ENCODE measurements at places on chromosomes 13 and 19. TPM values are rescaled to one million over a fixed set of nuclear protein-coding genes. Genes with fewer than 3 reads are reported as not detected.

DNA sequence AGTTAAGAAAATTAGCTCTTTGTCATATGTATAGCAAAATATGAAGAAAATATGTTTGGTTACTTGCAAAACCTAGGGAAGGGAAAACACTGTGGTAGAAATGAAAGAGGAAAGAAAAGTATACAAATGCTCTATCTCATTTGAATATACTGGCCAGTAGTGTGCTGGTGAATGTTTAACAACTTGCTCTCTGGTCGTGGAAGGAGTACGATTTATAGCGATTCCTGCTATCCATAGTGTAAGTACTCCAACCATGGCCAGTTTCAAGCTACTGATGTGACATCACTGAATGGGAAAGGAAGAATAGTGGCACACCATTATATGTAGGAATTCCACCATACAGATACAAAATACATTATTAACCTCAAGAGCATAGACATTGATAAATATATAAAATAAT lies 9.3 kb downstream of the BORA start:
- DNase-seq: no peak

KIR3DL2 gene
- not detected for total RNA-seq

GRCh38 chr13:53064731-53065130 lies 36.1 kb downstream of the OLFM4 start:
- DNase-seq: no peak

PLA2G4C gene
- total RNA-seq: 95.1 TPM

DNA sequence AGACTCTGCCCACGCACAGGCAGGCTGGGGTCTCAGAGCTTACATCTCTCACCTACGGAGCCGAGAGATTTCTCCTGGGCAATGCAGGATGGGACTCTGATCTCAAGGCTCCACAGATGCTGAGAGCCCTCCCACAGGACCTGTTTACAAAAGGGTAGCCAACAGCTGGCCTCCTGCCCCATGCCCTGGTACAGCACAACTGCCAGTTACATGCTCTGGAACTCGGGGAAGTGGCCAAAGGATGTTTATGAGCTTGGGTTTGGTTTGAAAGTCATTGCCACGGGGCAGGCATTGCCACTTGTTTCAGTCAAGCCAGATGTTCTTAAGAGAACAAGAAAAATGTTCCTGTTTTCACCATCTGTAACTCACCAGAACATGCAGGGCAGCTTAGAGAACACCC lies 3.5 kb downstream of the DHRS12 start:
- DNase-seq: no peak

- DNase-seq: no peak
These were observed 348.3 kb downstream of the UQCRFS1 start for GRCh38 chr19:28864577-28865042.

GRCh38 chr13:28610996-28611395 lies 47.9 kb upstream of the POMP start:
- DNase-seq: no peak

OR7D2 gene
- total RNA-seq: 0.18 TPM

DNA sequence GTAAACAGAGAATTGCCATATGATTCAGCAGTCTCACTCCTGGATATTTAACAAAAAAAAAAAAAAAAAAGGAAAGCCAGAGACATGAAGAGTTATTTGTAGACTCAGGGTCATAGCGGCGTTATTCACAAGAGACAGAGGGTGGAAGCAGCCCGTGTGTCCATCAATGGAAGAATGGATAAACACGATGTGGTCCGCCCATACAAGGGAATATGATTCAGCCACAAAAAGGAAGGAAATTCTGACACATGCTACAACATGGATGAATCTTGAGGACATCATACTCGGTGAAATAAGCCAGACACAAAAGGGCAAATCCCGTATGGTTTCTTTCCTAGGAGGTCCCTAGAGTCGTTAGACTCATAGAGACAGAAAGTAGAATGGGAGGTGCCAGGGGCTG lies 14.8 kb downstream of the ACSBG2 start:
- no peak for DNase-seq

DNA sequence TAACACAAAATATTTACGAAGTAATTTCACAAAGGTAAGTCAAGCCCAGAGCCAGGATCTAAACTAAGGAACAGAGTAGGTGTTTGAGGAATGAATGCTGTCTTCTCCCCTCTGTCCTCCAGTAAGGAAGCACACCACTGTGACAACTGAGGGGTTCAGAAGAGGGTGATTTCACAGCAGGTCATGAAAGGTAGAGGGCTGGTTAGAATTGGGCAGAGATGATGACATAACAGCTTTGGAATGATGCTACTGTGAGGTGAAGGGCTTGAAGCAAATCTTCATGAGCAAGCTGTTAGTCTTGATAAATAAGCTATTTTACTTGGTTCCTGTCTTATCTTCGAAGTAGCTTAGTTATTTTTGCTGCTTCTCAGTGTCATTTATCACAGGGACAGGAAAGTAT lies 498.6 kb downstream of the FGF9 start:
- no peak for DNase-seq

SRRM5 gene
- 1.3 TPM for total RNA-seq

DNA sequence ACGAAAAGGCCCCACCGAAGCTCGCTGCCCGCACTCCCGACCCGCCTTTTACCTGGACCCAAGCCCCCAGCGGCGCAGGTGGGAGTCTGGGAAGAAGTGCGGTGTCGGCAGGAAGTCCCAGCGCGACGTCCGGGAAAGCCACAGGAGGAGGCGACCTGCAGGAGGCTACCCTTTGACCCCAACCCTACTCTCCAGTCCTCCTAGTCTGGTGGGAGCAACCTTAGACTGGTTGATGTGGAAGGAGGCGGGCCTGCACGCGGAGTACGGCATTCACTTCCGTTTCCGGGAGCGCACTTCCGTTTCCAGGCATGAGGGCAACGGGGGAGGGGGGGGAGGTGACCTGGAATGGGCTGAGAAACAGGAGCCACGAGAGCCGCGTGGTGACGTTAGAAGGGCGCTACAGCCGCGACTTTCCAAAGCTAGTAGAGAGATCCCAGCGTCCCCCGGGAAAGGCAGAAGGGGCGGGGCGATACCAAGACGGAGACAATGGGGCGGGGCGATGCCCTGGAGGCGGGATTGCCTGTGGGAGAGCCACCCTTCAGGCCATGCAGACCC lies 28.5 kb downstream of the ZNF266 start:
- peak; percentile 68 for DNase-seq

DNA sequence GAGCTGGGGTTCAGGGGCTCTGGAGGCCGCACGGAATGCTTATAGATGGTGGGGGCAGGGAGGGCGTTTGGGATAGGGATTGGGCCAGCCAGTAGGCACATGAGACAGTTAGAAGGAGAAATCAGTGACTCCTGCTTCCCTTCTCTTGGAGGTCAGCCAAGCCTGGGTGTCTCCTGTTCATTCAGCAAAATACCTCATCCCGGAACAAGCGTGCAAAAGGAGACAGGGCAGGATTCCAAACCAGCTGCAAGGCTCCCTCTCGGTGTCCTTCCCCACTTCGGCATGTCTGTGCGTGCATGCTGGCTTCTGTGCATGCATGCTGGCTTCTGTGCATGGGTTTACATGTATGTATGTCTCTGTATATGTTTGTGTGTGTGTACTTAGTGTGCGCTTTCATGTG lies 37.3 kb upstream of the PEPD start:
- DNase-seq: no peak

ZNF175 gene
- 19.7 TPM for total RNA-seq

- DNase-seq: no peak
These were observed 12.6 kb upstream of the ERICH6B start for GRCh38 chr13:45628094-45628493.

KL gene
- 1.2 TPM for total RNA-seq

- DNase-seq: peak; percentile 94
These were observed 864 bp downstream of the FTL start for GRCh38 chr19:48965806-48966540.

DNA sequence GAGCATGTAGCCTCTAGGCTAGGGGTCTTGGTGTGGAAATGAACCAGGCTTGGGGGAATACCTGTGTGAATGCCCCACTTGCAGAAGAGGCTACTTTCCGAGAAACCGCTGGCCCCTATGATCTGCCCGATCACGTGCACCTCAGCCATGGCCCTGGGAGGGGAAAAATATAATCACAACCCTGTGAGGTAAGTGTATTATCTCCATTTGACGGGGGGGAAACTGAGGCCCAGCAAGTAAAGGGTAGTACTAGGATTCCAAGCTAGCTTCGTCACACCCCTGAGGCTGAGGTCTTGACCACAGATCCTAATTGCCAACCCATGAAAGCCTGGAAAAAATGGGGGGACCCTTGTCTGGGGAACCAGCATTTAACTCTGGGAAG lies 587 bp downstream of the B9D2 start:
- DNase-seq: no peak
